ENCODE measurements at places on chromosomes 5 and 9.

DNA sequence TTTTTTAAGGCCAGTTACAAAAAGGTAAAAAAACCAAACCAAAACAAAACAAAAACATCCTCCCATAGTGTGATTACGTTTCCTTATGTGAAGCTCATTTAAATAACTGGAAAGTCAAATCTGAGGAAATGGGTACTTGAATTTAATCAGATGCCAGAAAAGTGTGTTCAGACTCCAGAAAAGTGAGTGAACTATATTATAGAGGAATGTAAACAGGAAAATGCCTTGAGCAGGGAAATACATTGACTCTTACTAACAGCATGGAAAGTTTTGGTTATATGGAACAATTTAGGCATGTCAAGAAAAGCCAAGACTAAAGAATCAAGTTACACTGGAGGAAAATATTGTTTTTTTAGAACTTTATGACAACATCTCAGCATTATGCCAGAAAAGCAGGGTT, 37.8 kb upstream of the RNF20 start:
- no peak for DNase-seq

DNA sequence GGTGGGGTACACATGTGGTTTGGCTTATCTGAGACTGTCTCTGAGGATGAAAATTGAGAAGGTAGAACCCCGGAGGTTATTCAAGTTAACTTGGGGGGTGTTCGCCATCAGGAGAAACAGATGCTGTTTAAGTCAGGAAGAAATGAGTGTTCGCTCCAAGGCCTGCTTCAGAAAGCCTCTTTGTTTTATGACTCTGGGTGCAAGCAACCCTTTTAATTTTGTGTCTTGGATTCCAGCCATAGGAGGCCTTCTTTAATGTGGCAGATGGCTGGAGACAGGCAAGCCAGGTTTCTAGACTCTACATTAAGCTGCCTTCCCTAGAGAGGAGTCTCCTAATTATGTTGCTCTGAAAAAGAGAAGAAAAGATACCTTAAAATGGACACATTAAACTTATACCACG, 4.2 kb upstream of the SMAD5 start:
- DNase-seq, result no peak

- no peak for DNase-seq
Observed at GRCh38 chr5:96967400-96967799, 31.5 kb downstream of the LNPEP start.

DNA sequence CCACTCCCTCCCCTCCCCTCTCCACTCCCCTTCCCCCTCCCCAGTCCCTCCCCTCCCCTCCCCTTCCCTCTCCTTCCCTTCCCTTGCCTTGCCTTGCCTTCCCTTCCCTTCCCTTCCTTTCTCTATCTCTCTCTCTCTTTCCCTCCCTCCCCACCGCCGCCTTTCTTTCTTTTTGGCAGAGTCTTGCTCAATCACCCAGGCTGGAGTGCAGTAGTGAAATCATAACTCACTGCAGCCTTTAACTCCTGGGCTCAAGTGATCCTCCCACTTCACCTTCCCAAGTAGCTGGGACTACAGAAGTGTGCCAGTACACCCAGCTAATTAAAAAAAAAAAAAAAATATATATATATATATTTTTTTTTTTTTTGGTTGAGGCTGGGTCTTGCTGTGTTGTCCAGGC, 45.5 kb downstream of the IL31RA start:
- DNase-seq, result no peak

Data from GM04504 (cell line).